Non-pigmented ciliary epithelial cell (primary cell): ENCODE measurements at places on chromosomes 16 and 17.
A peak's percentile ranks its signal among the peaks of the same experiment; 100 is the strongest.

- DNase-seq, result no peak
These were observed 9.1 kb downstream of the FLCN start for GRCh38 chr17:17227608-17228520.

DNA sequence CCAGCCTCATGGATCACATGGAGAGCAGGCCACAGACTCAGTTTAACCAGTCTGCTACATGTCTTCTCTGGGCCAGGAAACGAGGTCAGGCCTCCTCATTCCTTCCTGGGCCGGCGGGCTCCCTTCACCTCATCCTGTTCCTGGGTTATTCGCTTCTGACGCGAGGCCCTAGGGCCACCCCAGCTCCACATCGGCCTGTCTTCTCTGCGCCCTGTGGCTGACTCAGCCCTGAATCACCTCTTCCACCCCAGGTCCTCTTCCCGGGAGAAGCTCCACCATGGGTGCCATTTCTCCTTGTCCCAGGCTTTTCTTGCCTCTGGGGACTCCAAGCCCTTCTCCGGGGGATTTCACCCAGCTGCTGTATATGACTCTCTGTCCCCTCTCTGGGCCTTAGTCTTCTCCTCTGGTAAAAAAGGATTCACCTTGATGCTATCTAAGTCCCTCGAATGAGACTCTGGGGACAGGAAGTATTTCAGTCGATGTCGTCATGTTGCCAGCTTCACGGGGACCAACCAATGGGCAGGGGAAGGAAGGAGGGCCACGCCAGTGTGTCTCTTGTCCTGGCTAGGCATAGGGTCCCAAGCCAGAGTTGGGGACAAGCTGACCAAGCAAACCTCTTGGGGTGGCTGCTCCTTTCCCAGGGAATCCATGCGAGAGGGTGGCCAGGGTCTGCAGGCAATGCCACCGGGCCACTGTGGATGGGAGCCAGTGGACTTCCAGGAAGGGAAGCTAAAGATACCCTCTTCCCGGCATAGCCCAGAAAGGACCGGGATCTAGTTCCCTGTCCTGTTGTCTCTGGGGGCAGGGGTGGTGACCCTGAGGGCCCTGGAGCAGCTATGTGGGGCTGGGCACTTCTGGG lies 58.7 kb downstream of the SOCS3 start:
- DNase-seq, result no peak

- no peak for DNase-seq
These were observed 171.7 kb upstream of the ASIC2 start for GRCh38 chr17:33464669-33465280.

GRCh38 chr17:78412403-78412802 lies 34.0 kb downstream of the PGS1 start:
- DNase-seq, result no peak

DNA sequence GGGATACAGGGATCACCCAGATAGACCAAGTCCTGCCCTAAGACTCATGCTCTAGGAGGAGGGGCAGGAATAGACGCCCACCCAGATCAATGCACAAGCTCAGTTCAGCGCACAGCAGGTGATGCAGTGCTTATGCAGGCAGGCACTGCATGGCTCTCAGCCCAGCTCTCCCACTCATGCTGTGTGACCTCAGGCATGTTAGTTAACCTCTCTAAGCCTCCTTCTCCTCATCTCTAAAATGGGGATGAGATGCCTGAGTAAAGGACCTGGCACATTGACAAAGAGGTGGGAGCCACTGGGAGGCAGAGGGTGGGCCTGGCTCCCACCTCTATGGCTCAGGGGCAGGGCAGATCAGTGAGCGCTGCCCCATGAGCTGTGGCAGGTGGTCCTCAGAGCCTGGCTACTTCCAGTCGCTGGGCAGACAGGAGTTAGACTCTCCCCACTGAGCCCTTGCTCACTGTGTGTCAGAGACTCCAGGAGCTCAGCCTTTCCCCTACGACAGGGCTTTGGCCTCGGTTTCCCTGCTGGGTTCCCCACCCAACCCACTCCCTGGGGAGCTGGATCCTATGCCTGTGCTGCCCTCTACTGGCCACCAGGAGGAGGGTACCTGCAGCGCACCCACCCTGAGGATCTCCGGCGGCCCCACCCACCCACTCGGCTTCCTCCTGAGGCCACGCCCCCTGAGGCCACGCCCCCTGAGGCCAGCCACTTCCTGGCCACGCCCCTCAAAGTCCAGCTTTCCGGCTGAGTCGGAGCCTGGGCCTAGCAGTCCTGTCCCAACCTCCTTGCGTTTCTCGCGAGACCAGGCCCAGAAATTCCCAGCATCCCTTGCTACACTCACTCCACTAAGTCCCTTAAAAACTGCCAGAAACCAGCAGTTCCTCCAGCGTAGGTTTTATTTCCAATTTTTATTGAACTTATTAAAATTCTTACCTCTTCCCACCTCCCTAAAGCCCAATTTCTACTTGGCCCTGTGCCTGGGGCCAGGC lies 196.1 kb downstream of the GSG1L start:
- DNase-seq, result peak; percentile 28

GRCh38 chr17:49277638-49278037 lies 47.1 kb upstream of the PHOSPHO1 start:
- DNase-seq, result no peak

- no peak for DNase-seq
These were observed 1.9 kb downstream of the GPR142 start for GRCh38 chr17:74369221-74369620.

- DNase-seq, result no peak
These were observed 3.9 kb upstream of the SOX9 start for GRCh38 chr17:72116661-72117521.

DNA sequence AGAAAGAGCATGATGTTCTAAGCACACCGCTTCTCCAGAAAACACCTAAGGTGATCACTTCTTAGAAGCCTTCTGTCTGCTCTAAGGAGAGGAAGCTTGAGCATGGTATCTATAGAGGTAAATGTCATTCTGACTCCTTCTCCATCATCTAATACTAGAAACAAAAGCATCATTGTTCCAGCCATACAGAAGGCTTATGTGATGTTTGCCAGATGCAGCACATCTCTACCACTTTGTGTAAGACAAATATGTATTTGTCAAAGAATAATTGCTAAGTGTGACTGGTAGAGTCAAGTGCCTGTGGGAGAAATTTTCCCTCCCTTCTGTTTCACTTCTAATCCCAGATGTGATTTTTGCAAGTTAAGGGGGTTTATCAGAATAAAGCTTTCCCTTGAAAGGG lies 217.1 kb downstream of the HS3ST3A1 start:
- DNase-seq, result no peak

DNA sequence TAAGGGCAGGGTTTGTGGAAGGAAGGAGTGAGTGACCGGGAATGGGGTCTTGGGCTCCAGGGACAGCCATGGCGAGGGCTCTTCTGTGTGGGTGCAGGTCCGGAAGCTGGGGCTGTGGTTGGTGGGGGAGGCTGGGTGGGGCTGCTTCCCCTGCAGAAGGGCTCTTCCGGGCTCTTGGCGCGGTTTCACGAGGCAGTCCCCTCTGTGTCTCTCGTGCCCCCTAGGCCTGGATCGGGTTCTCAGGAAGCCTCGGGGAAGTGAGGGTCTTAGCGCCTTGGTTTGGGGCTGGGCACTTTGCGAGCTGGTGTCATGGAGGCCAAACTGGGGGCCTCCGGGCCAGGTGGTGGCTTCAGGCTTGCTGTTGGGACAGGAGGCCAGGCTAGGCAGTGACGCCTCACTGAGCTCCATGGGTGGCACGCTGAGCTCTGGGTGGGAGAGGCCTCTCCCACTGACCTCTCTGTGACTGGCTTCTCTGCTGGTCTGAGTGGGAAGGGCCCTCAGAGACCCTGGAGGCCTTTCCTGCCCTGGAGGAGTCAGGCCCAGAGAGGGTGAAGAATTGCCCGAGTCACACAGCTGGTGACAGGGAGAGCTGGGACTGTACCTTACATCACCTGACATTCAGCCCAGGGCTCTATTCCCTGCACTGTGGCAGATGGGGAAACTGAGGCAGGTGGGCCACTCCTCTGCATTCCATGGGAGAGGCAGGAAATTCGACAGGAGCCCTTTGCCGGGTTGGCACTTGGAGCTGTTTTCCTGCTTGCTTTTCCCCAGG lies 8.2 kb downstream of the ADCY7 start:
- DNase-seq, result no peak

- no peak for DNase-seq
These were observed 33.1 kb upstream of the NF1 start for GRCh38 chr17:31061678-31062077.

DNA sequence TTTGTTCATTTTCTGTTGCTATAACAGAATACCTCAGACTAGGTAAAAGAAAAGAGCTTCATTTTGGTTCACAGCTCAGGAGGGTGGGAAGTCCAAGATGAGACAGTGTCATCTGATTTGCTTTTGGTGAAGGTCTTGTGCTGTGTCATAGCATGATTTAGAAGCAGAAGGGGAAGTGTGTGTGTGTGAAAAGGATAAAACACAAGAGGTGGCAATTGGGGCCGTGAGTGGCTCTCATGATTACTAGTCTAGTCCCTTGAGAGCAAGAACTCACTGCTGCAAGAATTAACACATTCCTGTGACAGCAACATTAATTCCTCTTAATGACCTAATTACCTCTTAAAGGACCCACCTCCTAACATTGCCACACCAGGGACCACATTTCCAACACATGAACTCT lies 8.3 kb downstream of the SLC35G3 start:
- no peak for DNase-seq

DNA sequence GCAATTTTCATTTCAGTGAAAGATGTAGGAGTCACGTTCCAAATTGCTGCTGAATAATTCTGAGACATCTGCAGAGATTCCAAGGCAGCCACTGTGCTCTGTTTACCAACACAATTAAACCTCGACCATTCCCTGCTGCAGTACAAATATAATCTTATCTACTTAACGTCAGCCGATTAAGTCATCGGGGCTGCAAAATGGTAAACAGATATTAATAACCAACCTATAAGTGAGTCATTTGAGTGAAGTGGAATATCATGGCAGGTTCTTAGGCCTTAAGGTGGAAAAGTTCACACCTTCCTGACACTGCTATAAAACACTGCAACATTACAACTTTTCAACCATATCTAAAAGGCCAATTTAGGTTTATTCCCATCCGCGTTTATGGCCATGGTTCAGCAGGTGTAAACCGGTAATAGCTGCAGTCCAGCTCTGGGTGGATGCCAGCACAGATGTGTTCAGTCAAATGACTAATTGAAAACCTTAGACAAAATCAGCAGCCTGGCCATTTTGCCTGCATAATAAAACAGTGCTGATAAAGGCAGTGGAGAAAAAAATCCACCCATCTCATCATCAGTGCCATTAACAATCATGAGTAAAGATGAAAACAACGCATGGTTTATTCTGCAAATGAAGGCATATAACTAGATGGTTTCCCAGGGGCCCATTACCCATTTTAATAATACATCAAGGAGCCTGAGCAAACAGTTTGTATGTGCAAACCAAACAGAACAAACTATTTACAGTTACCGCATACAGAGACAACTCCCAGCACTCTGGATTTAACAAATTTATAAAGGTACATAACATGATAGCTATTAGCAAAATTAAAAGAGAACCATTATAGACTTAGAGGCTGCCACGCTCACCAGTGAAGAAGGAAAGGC lies 202.9 kb upstream of the IRX3 start:
- no peak for DNase-seq

DNA sequence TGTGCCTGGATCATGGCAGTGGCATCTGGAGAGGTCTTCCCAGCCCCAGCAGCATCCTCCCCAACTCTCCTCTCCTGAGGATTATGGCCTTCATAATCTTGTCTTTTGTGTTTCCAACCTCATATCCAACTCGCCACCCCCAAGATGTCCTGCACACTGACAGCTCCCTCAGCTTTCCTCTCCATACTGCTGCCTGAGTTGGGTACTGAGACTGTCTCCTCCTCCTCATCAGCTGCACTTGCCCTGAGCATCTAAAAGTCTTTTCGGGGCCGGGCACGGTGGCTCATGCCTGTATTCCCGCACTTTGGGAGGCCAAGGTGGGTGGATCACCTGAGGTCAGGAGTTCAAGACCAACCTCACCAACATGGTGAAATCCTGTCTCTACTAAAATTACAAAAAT lies 2.0 kb downstream of the CD300LB start:
- no peak for DNase-seq

GRCh38 chr16:59522826-59523225 lies 788.7 kb upstream of the GOT2 start:
- no peak for DNase-seq

DNA sequence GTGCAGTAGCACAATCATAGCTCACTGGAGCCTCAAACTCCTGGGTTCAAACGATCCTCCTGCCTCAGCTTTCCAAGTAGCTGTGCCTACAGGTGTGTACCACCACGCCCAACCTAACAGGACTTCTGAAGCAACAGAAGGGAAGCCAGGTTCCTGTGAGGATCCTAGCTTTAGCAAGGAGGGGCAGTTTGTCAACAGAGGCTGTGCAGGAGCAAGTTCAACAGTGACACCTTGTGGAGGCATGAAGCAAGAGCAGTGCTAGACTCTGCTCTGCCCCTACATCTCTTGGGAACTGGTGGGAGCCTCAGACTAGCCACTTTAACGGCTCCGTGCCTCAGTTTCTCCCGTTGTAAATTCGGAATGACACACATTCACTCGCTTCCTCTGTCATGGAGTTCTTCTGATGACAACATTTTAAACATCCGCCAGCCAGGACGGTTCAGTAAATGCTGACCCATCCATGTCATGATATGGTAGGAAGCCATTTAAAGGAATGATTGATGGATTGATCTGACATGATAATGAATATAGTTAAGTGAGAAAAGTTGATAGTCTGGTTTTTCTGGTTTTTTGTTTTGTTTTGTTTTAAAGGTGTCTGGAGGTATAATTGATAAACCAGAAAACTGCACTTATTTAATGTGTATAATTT lies 218.7 kb downstream of the MRTFB start:
- DNase-seq, result no peak

DNA sequence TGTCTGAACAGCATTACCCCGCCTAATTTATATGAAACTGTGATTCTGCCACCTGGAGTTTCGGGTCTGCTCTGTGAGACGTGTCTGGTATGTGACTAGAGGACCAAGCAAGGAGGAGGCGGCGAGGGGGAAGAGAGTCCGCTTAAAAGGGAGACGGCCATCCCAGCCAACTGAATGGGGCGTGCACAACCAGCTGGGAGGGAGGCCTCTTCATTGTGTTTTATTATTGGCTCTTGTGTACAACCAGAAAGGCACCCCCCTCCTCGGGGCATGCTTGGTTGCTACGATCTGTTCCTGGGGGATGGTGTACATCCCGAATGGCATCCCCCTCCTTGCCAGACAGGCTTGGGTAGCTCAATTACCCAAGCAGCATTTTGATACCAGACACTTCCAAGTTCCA lies 384.5 kb upstream of the SALL1 start:
- DNase-seq, result no peak

GRCh38 chr17:49994085-49995054 lies 654 bp downstream of the DLX3 start:
- no peak for DNase-seq

DNA sequence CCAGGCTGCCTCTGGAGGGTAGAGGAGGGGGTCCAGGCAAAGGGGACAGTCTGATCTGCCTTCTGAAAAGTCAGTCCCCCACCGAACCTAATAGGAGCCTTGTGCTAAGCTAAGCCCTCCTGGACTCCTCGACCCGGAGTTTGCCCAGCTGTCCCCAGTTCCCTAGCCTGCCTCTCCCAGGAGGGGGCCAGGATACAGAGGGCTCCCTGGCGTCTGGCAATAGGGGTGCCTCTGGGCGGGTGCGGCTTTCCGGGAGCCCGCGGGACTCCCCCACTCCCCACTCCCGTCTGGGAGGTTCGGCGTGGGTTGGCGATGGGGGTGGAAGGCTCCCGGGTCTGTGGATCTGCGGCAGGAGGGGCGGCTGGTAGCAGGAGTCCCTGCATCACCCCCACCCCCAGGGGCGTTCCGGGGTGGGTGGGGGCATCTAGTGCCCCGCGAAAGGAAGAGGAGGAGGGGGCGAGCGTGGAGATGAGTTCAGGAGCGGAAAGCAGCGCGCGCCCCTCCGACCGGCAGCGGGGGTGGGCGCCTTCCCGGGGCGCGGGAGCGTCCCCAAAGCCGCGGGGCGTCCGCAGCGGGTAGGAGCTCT lies 1.2 kb downstream of the GSG1L start:
- DNase-seq, result no peak
